ENCODE measurements at places on chromosomes 5 and 9.

DNA sequence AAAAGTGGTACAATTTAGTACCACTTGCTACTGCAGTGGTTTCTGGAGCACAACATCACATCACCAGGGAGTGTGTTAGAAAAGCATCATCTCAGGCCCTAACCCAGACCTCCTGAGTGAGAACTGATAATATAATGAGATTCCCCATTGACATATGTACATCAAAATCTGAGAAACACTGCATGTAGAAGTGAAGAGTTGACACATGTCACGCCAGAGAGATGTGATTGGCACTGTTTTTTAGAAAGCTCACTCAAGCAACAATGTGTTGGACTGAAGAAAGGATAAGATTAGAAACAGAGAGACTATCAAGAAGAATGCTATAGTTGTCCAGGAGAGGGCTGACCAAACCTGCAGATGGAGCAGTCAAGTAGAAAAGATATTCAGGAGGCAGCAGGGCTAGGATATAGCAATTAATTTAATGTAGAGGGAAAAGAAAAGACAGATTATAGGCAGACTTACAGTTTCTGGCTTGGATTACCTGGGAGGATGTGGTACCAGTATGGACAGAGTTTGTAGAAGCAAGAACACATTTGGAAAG, 324.4 kb upstream of the ADAMTSL1 start:
- no peak for DNase-seq

- DNase-seq = peak; percentile 76
Observed at GRCh38 chr5:139711067-139711905, 63.1 kb downstream of the CXXC5 start.

DNA sequence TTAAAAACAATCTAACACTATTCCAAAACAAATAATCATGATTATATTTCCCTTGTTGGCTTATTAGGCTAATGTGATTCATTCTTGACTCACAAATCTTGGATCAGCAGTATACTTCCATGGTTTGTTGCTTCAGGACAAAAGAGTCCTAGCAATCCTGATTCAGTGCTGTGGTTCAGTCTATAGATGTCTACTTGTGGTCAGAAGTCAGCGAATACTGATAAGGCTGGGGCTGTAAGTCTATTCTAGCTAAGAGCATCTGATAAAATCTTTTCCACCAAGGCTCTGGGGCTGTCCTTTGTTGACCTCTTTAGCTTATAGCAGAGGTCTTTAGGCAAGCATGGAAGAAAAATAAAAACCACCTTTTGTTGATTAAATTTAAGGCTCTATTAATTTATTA, 4.4 kb upstream of the SMIM3 start:
- DNase-seq = no peak

DNA sequence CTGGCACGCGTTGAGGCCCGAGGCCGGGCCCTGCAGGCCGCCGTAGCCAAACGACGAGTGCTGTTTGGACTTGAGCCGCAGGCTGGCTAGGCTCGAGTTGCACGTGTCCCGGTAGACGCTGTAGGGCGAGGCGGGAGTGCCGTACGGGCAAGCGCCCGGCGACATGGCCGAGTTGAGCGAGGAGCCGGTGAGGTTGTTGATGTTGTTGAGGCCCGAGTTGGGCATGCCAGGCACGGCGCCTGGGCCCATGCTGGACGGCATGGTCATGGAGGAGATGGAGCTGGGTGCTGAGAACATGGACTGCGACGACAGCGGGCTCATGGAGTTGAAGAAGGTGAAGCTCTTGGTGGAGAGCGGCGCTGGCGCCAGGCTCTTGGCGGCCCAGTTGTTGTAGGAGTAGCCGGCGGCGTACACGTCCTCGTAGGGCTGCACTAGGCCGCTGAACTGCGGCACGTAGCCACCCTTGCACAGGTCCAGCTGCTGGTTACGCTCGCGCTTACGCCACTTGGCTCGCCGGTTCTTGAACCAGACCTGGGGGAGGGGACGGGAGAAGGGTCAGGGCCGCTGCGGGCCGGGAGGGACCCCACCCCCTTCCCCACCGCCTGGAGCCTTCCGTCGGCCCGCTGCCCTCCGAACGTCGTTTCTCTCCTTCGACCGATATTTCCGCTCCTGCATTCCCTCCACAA, 5.1 kb downstream of the PITX1 start:
- DNase-seq = no peak

- DNase-seq = no peak
Observed at GRCh38 chr9:107008011-107008410, 145.0 kb downstream of the ZNF462 start.

GRCh38 chr9:110939047-110939446, 99.2 kb downstream of the LPAR1 start:
- no peak for DNase-seq

GRCh38 chr5:129104915-129105455, 10.4 kb downstream of the ISOC1 start:
- no peak for DNase-seq

DNA sequence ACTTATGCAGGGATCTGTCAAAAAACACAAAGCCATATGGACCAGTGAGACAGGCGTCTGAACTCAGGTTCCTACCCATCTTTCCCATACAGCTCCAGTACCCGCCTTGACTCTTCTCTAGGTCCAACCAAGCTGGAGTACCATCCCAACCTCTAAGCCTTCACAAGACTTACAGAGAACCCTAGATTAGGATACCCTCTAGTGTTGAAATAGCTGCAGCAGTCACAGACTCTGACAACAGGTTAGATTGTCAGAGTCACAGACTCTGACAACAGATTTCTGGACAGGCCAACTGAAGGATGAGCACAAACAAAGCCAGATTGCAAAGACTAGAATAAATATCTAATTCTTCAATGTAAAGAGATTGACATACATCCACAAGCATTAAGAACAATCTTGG, 266.1 kb downstream of the GRIA1 start:
- no peak for DNase-seq

- DNase-seq = no peak
Observed at GRCh38 chr9:123678038-123678877, 251.7 kb downstream of the DENND1A start.

GRCh38 chr9:17829812-17830385, 251.0 kb downstream of the SH3GL2 start:
- no peak for DNase-seq

DNA sequence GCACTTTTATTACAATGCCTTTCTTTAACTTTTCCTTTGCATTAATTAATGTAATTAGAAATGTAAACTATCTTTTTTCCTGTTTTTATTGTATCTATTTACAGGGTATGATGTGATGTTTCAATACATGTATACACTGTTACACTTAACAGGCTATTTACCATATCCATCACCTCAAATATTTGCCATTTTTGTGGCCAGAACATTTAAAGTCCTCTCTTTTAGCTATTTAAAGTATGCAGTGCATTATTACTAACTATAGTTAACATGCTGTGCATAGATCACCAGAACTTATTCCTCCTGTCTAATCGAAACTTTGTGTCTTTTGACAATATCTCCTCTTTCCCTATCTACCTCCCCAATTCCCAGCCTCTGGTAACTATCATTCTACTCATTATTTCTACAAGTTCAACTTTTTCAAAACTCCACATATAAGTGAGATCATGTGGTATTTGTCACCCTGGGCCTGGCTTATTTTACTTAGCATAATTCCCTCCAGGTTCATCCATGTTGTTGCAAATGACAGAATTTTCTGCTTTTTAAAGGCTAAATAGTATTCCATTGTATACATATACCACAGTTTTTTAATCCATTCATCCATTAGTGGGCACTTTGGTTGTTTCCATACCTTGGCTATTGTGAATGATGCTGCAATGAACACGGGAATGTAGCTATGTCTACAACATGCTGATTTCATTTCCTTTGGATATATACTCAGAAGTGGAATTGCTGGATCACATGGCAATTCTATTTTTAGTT, 32.8 kb downstream of the OR2K2 start:
- DNase-seq = no peak

- DNase-seq = no peak
Observed at GRCh38 chr5:61347080-61347479, 15.0 kb downstream of the ZSWIM6 start.

GRCh38 chr5:159274676-159275075, 11.6 kb downstream of the UBLCP1 start:
- no peak for DNase-seq
